Thymus (tissue), 14 donors: ENCODE measurements at places on chromosomes 12 and 14. TPM values are rescaled to one million over a fixed set of nuclear protein-coding genes. Genes with fewer than 3 reads are reported as not detected.
A peak's percentile ranks its signal among the peaks of the same experiment; 100 is the strongest.

DNA sequence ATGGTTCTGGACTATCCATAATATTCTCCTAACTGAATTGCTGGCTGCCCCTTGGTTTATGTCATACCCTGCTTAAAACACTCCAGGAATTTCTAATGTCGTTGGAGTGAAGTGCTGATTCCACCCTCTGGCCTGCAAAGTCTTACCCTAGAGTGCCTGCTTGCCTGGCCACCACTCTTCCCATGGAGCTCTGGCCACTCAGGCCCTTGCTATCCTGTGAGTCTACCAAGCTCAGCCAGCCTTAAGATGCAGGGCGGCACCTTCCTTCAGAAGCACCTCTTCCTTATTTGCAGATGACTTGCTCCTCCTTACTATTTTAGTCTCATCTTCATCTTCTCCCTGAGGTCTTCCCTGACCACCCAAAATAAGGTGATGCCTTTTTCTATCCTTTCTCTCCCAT lies 35.3 kb downstream of the SLC6A15 start:
- H3K4me1 ChIP-seq, result no peaks in the 10 kb centered on the region
- H3K27me3 ChIP-seq, result no peaks in the 10 kb centered on the region
- no peak for DNase-seq
- H3K27ac ChIP-seq, result no peak overlapping the region

GRCh38 chr12:101719566-101719965 lies 19.7 kb downstream of the SYCP3 start:
- DNase-seq, result no peak
- no peak overlapping the region for H3K4me3 ChIP-seq
- H3K4me1 ChIP-seq, result no peaks in the 10 kb centered on the region
- H3K27me3 ChIP-seq, result no peaks in the 10 kb centered on the region

GRCh38 chr14:44036248-44036647 lies 470.8 kb downstream of the FSCB start:
- H3K4me3 ChIP-seq, result no peak overlapping the region
- no peaks in the 10 kb centered on the region for H3K4me1 ChIP-seq
- no peak overlapping the region for H3K27ac ChIP-seq
- no peaks in the 10 kb centered on the region for H3K36me3 ChIP-seq
- no peak for DNase-seq

- H3K27ac ChIP-seq, result no peak overlapping the region
- H3K27me3 ChIP-seq, result no peaks in the 10 kb centered on the region
- no peak for DNase-seq
- no peaks in the 10 kb centered on the region for H3K36me3 ChIP-seq
- no peaks in the 10 kb centered on the region for H3K4me1 ChIP-seq
Observed at GRCh38 chr12:114913871-114914801, 230.2 kb upstream of the TBX3 start.

- no peaks in the 10 kb centered on the region for H3K27me3 ChIP-seq
- H3K4me1 ChIP-seq, result no peaks in the 10 kb centered on the region
- H3K27ac ChIP-seq, result no peak overlapping the region
- H3K4me3 ChIP-seq, result no peak overlapping the region
- peaks cover 47% of the 10 kb centered on the region for H3K36me3 ChIP-seq
Observed at GRCh38 chr14:100263141-100263540, 24.2 kb downstream of the YY1 start.

DNA sequence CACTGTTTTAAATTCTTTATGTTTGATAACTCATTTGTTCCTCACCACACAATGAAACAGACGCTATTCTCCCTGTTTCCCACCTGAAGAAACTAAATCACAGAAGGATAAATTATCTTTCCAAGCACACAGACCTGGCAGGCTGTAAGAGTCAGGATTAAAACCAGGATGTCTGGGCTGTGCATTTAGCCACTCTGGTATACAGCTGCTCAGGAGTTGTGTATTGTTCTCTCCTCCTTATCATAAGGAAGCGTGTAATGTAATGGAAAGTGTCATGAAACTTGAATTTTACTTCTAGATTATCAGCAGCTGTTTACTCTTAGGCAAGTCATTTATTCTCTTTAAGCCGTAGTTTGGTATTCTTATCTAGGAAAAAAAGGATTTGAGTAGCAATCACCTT lies 154.8 kb upstream of the LRIG3 start:
- no peaks in the 10 kb centered on the region for H3K27me3 ChIP-seq
- H3K27ac ChIP-seq, result no peak overlapping the region
- DNase-seq, result no peak
- H3K4me1 ChIP-seq, result no peaks in the 10 kb centered on the region
- no peak overlapping the region for H3K4me3 ChIP-seq

- H3K27ac ChIP-seq, result no peak overlapping the region
- H3K27me3 ChIP-seq, result no peaks in the 10 kb centered on the region
- DNase-seq, result no peak
- H3K4me1 ChIP-seq, result no peaks in the 10 kb centered on the region
Observed at GRCh38 chr14:105665247-105665950, 139.0 kb downstream of the TMEM121 start.

DNA sequence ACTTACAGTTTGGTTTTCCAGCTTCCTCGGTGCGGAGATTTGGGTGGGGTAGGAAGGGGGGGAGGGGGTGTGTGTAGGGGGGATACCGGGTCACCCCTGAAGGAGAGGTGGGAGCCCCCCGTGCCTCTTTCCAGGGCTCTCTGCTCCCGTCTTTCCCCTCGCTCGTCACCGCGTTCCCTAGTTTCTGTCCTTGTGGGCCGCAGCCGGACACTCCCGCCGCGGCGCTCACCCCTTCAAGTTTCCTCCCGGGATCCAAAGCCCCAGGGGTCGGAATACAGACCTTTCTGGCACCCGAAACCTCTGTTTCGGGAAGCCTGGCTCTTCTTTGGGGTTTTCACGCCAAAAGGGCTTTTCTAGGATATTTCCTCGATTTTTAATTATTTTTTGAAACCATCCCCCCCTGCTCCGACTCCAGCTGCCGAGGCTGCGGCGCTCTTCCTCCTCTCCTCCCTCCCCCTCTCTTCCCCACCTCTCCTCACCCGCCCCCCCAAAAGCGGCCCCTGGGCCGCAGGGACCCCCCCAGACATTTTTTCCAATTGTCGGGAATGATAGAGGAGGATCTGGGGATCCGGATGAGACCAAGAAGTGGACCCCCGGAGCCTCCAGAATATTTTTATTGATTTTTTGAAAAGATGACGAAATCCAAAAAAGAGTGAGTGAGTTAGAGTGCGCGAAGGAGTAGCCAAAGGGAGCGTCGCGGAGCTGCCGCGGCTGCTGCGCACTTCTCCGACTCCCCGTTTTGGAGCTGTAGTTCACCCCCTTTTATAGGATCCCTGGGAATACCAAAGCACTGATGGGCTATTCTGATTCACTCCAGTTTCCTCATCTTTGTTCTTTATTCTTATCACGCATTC lies 1.7 kb downstream of the CCND2 start:
- DNase-seq, result no peak
- peaks cover 65% of the 10 kb centered on the region for H3K4me1 ChIP-seq
- H3K27me3 ChIP-seq, result peaks cover 64% of the 10 kb centered on the region
- no peak overlapping the region for H3K27ac ChIP-seq
- H3K36me3 ChIP-seq, result no peaks in the 10 kb centered on the region
- H3K4me3 ChIP-seq, result peak overlapping the region; percentile 57

Gene PMCH
- 5.4 TPM for polyA plus RNA-seq

Gene TC2N
- 23.9 TPM for polyA plus RNA-seq

Gene RFX4
- polyA plus RNA-seq, result 0.23 TPM

Gene KLRC4
- polyA plus RNA-seq, result 0.57 TPM

Gene PXN
- 112 TPM for polyA plus RNA-seq

Gene SLC38A1
- polyA plus RNA-seq, result 54.4 TPM
